ENCODE measurements at places on chromosomes 16 and 17. TPM values are rescaled to one million over a fixed set of nuclear protein-coding genes. Genes with fewer than 3 reads are reported as not detected.

DNA sequence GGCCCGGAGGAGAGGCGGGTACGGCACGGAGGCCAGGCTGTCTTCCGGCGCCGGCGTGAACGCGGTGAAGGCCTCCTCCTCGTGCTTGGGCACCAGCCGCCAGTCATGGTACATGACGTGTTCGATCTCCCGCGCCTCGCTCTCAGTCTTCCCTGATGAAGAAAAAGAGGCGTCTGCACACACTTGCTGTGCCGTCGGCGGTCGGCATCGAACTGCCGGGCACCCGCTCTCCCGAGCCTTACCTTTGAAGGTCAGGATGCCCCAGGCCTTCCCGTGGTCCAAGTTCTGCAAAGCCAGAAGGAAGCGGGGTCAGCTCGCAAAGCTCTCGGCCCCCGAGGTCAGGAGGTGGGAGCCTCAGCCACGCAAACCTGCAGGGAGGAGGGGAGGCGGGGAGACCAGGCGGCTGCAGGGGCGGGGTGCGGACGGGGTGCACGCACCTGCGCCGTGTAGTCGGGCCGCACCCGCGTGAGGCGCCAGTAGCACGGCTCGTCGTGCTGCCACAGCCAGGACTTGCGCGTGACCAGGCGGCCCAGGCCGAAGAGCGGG lies at the start of gene EME2:
EME2 (plus strand) TSS at position 449 of the 546 bp plus-strand sequence. CDS start 418 bp downstream, outside the sequence.
- no peak for DNase-seq

DNA sequence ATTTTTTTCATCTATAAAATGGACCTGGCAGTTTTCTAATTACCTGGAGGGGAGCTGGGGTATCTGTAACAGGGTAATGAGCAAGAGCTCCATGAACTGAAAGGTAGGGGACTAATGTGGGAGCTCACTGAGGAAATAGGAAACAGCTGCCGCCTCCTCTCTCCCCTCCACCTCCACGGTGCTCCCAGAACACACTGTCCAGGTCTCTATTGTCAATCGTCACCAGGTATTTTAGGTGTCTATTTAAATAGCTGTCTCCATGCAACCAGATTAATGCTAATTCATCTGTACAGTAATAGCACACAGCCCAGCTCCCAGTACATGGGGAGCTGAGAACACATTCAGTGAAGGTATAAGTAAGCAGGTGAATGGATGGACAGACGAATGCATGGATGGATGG lies 233.3 kb downstream of the GRIN2A start:
- DNase-seq: no peak

DNA sequence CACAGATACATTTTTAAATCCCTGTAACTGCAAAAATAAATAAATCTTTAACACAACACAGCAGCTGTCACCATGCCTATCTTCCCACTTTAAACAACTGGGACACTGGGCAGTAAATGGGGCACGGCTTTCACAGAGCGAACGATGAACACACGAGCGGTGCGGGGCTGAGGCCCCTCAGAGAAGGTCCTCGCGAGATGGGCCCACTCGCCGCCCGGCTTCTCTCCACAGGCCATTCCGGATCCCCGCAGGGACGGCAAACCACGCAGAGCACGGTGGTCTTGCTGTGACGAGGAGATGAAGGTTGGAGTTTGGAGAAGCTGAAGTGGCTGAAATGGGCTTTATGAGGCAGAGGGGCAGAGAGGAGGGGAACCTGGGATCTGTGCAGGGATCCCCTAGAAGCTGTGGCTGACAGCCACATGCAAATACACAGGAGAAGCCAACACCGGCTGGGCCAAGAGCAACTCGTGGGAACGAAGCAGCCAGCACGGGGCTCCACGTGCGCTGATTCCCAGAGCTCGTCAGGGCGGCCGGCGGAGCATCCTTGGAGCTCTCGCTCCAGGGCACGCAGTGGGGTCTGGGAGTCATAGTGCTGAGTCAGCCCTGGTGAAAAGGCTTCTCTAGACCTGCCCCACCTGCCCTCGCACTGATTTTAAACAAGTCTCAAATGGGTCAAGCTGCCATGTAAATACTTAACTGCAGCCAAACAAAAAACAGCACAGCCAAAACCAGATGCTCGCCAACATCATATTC lies 31.7 kb downstream of the CCDC57 start:
- DNase-seq: no peak

The SCGB1C2 gene
- 0.35 TPM for polyA plus RNA-seq

The SDR42E2 gene
- polyA plus RNA-seq: 0.22 TPM

Measured in left kidney (tissue), 8 donors.